Activated T-cell treated with anti-CD3 and anti-CD28 coated beads, Interleukin-2, amount 50 U/mL, for 24 hours (primary cell): ENCODE measurements at places on chromosomes 12 and 14.

GRCh38 chr12:109605016-109605415 is 31.4 kb downstream of the MVK start:
- DNase-seq, result no peak

- DNase-seq, result no peak
Observed at GRCh38 chr12:26939192-26939832, 1.0 kb downstream of the FGFR1OP2 start.

DNA sequence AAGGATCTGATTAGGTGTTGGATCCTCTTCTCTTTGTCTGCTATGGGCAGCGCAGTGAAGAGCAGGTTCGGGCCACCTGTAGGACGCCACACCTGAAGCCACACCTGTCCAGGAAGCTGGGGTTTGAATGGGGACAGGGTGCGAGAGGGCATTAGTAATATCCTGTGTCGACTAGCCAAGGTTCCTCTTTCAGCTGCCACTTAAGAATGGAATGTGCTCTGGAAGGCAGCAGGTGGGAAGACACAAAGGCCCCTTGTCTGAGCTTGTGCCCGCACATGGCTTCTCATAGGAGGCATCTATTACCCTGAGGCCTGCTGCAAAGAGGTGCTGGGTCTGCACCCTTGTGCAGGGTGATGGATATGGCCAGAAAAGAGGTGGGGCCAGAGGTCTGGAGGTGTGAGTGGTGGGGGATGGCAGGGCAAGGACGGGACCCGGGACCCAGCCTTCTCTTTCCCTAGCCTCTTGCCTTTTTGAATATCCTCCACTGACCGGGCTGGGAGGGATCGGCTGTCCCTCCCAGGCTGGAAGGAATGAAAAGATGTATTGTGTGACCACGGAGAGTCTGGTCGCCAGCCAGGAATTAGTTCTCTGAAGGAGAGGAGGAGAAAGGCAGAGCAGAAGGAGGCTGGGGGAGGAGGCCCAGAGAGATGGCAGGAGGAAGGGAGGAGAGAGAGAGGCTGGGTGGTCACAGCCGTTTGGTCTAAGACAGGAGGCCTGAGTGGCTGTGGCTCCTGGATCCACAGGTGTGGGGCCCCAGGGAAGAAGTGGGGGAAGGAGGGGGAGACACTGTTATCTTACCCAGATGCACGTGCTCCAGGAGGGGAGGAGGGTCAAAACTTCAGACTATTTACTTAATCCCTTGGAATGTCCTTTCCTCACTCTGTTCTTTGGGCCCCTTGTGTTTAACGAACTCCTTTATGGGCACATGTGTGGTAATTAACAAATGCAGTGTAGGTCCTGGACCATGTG is 101.5 kb downstream of the SMOC1 start:
- no peak for DNase-seq

- no peak for DNase-seq
Observed at GRCh38 chr12:3155702-3156370, 78.7 kb downstream of the TSPAN9 start.

GRCh38 chr12:44296624-44297197 is 460.8 kb downstream of the TMEM117 start:
- DNase-seq, result no peak

GRCh38 chr12:23431006-23431405 is 518.5 kb downstream of the SOX5 start:
- no peak for DNase-seq

GRCh38 chr12:31326736-31327659 is 1.0 kb upstream of the SINHCAF start:
- DNase-seq, result no peak

DNA sequence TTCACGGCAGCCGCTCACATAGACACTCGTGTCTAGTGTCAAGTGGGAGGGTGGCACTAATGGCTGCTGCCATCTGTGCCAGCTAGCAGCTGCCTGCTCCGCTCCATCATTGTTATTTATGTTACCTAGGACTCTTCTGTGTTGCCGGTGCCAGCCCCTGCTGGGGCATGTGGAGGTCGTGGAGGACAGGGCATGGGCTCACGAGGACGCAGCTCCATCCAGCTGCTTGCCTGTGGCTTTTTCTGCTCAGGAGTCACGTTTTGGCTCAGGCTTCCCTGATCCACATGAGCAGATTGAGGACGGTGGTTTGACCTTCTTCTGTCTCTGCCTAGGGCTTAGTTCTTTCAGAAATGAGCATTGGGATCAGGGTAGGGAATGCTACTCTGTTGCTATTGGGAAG is 31.2 kb downstream of the TPCN1 start:
- no peak for DNase-seq

DNA sequence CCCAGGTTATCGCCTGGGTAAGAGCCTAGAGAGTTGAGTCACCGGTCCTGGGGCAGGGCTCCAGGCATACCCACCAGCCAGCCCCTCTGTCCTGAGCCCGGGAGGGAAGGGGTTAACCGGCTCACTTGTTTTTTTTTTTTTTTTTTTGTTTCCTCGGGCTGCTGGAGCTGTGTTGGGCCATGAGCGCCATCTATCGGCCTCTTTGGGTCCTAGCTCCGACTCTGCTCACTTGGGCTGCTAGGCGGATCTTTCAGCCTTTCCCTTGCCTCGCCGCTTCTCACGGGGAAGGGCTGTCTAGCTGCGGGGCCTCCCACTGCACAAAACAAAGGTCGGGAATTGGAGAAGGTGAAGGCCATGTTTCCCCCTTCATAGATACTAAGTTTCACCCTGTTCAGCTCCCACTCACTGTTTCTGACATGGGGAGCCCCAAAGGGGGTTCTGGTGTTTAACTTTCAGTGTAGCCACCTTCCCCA is 2.8 kb upstream of the SMUG1 start:
- peak; percentile 80 for DNase-seq

- no peak for DNase-seq
Observed at GRCh38 chr12:65162609-65163008, 6.8 kb upstream of the LEMD3 start.
